AML-193 (cell line): ENCODE measurements at places on chromosomes 7 and 10.

- DNase-seq, result no peak
These were observed 3.1 kb downstream of the ZNF777 start for GRCh38 chr7:149457766-149458165.

DNA sequence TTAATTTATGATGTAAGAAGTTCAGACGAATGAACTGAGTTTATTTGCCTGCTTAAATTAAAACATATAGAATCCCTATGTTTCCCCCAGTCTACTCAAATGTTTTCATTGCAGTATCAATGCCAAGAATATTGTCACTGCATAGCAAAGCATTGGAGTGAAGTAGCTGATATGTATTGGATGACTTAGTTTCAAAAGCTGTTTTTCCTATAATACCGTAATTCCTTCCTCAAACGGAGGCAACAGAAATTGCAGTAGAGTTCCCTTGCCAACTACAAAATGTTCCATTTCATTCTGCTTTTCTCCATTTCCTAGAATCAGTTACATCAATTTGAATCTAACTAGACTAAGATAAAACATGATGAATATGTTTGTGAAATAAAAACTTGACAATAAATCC is 174.1 kb downstream of the CNTNAP2 start:
- DNase-seq, result no peak

DNA sequence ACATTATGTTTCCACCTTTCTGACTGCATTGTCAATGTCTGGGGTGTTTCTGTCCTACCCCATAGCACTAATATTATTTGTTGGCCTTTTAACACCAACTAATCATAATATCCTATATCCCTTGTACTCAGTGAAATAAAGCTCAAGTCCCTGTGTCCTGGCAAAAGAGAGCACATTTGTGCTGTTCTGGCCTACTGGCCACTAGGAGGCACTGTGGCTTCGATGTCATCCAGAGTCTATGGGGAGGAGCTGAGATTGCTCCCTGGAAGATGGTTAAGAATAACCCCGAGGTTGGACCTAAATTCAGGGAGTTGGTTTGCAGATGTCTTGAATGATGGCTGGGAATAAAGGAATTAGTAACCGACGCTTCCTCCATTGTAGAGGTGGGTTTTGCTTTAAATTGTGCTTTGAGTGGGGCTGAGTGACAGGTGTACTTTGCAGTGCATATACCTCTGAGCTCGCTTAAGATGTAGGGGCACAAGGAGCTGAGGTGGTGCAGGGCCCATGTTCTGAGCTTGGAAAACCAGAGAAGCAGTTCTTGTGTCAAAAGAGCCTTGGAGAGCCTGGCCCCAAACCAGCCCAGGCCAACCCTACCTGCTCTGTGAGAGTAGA is 191.2 kb upstream of the PRSS1 start:
- peak; percentile 64 for DNase-seq

DNA sequence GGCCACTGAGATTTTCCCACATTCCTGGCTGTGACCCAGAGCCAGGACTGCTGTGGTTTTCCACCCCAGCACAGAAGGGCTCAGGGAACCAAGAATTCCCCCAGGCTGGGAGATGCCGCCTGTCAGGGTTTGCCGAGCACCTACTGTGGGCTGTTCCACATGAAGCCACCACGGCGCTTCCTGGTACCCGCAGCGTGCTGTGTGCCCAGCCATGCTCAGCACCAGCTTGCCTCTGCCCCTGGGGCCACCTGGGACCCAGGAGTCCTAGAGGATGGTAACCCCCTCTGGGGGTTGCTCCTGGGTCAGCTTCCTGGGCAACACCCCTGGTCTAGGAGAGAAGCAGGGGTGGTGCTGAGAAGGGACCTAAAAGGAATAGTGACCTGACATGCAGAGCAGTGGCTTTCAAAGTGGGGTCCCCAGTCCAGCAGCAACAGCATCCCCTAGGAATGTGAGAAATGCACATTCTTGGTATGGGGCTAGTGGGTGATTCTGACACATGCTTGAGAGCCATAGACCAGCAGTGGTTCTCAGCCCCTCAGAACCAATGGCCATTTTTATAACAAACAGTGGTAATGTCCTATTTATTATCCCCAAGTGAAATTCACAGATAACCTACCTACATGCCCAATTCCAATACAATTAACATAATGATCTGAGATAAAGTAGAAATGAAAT is 53.4 kb downstream of the TSPAN15 start:
- no peak for DNase-seq

GRCh38 chr7:54904130-54904529 is 114.7 kb upstream of the EGFR start:
- DNase-seq, result no peak

GRCh38 chr10:16592378-16592777 is 70.7 kb upstream of the C1QL3 start:
- no peak for DNase-seq

DNA sequence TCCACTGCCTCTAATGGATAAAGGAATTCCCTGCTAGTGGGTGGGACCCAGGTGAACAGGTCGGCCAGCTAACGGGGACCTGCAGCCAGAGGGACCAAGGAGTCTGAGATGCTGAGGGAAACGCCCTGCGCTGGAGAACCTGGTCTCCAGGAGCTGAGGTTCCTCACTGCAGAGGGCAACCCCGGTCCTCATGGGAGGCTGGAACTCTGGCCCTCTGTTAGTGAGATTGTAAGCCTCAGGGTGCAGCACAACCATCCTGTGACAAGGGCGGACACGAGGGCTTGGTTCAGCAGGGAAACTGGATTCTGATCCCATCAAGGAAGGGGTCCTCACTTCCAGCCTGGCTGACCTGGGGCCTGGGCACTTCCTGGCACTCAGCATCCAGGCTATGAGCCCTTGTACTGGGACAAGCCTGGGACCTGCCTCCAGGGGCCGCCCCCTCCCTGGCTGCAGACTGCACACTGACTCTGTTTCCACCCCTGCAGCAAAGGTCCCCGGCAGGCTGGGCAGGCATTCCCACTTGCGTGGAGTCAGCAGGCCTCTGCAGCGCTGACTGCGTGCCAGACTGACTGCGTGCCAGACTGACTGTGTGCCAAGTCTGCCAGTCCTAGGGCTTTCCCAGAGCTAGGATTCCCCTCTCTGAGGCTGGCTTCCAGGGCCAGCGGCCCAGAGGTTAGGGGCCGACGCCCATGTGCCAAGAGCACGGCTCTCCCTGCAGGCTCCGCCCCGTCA is 143.2 kb downstream of the MAPK8 start:
- DNase-seq, result no peak

- DNase-seq, result no peak
These were observed 12.2 kb downstream of the GPR26 start for GRCh38 chr10:123678376-123678775.

DNA sequence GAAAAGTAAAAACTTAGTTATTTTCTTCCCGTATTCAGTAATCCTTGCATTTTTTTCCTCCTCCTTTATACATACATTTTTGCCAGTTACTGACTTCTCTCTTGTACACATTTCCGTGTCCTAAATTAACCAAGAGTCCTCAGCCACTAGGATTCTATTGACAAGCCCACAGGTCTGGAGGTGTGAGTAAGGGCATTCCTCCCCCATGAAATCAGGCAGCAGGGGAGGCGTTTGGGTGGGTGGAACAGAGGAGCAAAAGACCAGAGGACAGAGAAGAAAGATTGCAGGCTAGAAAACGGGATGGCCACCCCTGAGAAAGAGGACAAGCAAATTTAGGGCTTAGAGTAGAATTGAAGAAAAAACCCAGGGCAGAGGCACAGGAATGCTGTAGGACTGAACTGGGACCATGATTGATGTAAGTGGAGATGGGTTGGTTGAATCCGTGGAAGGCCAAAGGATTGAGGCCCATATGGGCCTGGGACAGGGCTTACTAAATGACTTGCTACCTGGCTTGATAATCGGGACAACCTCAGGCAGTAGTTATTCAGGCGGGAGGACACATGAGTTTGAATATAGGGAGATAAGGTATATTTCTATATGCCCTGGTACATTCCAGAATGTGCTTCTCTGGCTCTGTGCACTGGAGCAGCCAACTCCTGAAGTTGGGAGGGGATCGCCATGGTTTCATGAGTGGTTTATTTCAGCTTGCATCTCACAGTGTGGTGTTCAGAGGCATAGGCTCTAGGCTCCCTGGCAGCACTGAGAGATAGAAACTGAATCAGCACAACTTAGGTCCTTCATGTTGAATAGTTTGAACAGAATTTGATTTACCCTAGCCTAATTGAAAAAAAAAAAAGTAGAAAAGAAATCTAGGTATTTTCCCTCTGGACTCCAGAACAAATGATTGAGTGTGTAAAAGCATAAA is 28.0 kb downstream of the IKZF1 start:
- DNase-seq, result no peak

GRCh38 chr7:141356161-141356560 is 195.0 kb upstream of the AGK start:
- DNase-seq, result no peak

GRCh38 chr7:137961200-137962177 is 40.4 kb downstream of the CREB3L2 start:
- DNase-seq, result peak; percentile 67

DNA sequence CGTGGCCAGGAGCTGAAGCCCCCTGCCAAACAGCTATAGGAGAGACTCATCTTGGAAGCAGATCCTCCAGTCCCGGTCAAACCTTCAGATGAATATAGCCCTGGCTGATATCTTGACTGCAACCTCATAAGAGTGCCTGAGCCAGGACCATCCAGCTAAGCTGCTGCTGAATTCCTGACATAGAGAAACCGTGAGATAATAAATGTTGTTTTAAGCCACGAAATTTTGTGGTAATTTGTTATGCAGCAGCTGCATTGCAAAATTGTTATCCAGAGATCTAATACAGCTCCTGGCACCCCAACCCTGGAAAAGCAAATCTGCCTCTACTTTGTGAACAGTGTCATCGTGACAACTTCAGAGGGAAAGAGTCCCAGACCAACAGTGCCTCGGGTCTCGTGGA is 119.9 kb downstream of the CREB5 start:
- no peak for DNase-seq

DNA sequence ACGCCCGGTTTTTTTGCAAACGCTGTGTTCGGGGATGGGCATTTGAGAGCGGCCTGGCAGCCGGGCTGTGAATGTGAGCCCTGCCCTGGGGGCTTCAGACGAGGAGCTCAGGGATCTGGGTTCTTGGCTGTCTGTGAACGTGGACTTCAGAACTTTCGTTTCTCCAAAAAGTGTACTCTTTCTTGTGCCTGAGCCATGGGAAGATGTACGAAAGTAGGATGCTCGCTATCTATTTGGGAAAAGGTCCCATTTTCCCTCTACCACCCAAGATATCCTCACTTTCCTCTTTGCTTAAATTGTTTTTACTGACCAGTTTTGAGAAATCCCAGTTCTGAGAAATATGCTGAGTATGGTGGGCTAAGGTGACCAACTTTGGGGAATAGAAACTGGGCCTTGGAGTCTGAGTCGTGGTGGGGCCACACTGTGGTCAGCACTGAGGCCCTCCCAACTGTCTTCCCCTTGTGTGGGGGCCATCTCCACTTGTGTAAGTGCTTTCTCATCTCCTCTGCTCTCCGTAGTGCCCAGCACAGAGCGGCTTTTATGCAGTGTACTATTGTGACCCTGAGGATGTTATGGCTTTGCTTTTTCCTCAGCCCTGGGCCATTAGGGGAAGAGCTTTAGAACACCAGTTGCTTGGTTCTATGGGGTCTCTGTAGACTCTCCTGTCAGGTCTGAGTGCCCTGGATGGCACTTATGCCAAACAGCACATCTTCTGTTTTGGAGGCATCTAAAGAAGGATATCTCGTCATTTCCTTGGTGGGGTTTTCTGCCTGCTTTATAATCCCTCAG is 918 bp downstream of the DBNL start:
- no peak for DNase-seq

DNA sequence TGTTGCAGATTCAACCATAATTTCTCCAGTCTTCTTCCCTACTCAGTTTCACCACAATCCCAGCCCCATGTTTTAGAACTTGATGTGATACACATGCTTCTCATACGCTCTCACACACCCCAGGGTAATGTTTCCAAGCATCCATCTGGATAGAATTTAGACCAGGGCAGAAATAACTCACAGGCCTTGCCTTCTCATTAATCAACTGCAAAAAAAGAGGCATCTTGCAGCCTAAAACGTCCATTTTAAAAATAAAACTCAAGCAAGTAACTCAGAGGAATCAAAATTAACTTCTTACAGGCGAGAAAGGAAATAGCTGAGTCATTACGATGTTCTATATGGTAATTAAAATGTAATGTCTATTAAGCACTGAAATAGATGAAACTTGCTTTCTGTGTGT is 127.2 kb upstream of the RSU1 start:
- DNase-seq, result no peak

DNA sequence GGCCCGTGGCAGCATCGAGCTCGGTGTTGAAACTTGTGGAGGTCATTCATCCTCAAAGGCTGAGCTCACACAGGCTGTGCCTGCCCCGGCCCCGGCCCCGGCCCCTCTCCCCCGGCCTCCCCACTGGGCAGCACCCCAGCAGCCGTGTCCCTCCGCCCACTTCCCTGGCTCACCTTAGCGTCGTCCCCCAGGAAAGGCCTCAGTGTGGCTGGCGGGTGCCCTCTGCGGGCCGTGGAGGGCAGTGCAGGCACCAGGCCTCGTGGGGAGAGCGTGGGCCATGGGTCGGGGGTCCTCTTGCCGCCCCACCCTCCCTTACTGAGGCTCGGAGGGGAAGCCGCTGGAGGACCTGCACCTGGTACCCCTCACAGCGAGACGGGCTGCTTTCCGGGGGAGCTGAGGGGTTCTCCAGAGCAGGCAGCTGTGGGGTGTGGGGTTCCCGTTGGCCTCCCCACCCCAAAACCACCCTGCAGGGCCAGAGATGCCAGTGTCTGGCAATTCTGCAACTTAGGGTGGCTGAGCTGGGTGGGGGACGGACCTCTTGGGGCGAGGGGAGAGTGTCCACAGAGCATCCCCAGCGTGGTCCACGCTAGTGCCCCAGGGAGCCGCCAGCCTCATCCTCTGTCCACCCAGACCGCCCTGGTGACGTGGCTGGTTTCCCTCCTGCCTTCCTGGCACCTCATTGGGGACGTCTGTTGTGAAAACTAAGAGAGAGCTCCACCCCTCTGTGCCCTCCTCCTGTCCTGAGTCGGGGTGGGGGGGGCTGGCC is 44.2 kb upstream of the DPYSL4 start:
- DNase-seq, result no peak

GRCh38 chr7:28469562-28469961 is 57.2 kb downstream of the CREB5 start:
- DNase-seq, result no peak

GRCh38 chr7:130216025-130216424 is 8.4 kb downstream of the SSMEM1 start:
- no peak for DNase-seq

- DNase-seq, result no peak
These were observed 4.5 kb upstream of the COPG2 start for GRCh38 chr7:130673066-130673465.

DNA sequence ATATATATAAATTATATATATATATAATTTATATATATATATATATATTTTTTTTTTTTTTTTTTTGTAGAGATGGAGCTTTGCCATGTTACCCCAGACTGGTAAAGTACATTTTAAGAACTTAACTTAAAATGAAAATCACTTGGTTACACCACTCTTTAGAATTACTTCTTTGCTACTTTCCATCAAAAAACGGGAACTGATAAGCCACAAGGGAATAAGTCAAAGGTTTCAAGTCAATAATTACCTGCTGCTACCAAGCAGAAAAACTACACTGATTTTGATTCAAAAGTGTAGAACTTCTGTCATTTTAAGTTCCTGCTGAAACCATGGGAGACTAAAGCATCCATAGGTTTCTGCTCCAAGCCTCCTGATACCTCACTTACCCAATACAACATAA is 12.2 kb downstream of the PPA1 start:
- DNase-seq, result no peak
